AG10803 (cell line): ENCODE measurements at places on chromosomes 12 and 14.

GRCh38 chr14:19878029-19878642 lies 3.2 kb downstream of the OR4K2 start:
- DNase-seq = no peak

- no peak for DNase-seq
These were observed 7.6 kb upstream of the RAD51AP1 start for GRCh38 chr12:4530982-4531586.

DNA sequence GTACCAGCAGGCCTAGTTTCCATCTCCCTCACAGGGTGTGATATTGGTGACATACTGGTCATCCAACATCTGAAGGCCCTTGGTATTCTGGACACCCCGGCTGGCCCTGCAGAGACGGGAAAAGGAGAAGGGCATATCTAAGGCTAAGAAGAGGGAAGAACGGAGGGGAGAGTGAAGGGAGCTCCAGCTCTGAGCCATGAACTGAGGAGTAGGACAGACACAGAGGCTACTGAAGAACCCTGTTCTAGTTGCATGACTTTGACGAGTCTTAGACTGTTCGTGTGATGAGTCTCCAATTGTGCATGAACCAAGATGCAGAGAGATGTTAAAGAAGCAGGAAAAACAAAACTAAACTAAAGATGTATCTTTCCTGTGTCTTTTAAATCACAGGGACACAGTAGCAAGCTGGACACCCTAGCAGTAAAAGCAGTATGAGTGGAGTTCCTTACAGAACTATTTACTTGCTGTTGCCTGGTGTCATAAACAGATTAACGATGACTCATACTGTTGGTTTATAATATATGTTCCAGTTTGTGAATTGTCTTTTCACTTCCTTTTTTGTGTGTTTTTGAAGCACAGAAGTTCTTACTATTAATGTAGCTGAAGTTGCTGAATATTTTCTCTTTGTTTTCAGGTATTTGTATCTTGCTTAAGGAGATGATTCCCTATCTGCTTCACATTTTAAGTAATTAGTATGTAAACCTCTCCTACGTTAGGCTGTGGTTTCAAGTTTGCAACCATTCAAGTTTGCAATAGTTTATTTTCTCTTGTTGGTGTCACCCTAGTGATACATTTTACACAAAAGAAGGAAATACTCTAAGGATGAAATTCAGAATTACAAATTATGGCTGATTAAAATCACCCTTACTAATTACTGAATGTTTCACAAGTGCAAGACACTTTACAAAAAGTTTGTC lies 15.7 kb downstream of the FAR2 start:
- peak; percentile 48 for DNase-seq

GRCh38 chr12:46490635-46491034 lies 118.1 kb upstream of the SLC38A2 start:
- peak; percentile 75 for DNase-seq

DNA sequence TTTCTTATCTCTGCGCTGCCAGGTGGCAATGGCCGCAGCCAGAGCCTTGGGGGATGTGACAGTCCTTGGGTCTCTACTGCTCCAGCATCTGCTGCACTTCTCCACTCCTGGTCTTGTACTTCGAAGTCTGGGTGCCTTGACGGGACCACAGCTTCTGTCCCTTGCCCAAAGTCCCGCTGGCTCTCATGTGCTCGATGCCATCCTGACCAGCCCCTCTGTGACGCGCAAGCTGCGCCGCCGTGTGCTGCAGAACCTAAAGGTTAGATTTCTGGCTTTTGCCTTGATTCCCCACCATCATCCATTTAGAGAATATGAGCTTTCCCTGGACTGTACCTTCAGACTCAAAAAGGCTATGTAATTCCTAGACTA lies 3.8 kb downstream of the CIDEB start:
- DNase-seq = no peak

DNA sequence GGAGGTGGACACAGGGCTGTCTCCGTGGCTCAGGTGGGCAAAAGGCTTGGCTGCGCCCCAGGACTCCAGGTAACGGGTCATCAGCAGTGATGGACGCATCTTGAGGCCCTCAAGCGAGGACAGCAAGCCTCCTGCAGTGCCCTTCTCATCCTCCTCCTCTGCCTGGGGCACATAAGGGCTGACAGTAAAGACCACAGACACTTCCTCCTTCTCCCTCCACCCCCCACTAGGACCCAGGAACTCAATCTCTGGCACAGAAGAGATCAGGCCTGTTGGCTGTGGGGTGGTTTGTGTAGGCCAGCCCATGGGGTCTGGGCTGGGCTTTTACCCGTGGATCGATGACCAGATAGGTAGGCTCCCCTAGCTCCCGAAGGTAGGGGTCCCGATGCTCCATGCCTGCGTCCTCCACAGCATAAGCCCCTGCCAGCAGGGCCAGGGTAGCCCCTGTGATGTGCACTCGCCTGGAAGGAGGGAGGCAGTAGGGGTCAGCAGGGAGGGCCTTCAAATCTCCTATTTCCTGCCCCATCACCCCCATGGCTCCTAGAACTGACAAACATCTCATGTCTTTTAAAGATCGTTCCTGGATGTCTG lies 5.7 kb downstream of the ADCY4 start:
- no peak for DNase-seq

GRCh38 chr12:103623716-103624115 lies 36.6 kb downstream of the STAB2 start:
- no peak for DNase-seq

GRCh38 chr12:116861320-116861719 lies 19.9 kb downstream of the HRK start:
- DNase-seq = peak; percentile 87

- peak; percentile 19 for DNase-seq
These were observed 189.6 kb upstream of the TMEM132C start for GRCh38 chr12:128077211-128077916.

GRCh38 chr14:100102156-100102785 lies 37.0 kb downstream of the EVL start:
- DNase-seq = no peak

GRCh38 chr12:24919346-24920001 lies 29.4 kb downstream of the BCAT1 start:
- DNase-seq = no peak

GRCh38 chr14:101619484-101619883 lies 58.2 kb downstream of the DIO3 start:
- DNase-seq = no peak

- no peak for DNase-seq
These were observed 4.7 kb downstream of the VSIG10 start for GRCh38 chr12:118098911-118099671.

GRCh38 chr12:96093543-96094196 lies 58.3 kb upstream of the LTA4H start:
- DNase-seq = no peak

GRCh38 chr14:34359420-34360117 lies 102.5 kb downstream of the SPTSSA start:
- no peak for DNase-seq

DNA sequence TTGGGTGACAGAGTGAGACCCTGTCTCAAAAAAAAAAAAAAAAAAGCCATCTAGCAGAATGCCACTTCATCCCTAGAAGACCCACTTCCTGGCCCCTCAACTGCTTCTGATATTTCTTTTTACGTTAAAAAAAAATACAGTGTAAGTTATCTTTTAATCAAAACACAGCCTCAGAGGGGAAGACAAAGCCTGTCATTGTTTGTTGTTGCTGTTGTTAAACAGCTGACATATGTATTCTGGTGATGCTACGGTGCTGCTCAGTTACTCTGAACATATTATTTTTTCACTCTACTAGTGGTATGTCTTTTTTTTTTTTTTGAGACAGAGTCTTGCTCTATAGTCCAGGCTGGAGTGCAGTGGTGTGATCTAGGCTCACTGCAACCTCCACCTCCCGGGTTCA lies 75.4 kb downstream of the PAPLN start:
- no peak for DNase-seq

GRCh38 chr14:56709201-56709600 lies 101.1 kb downstream of the OTX2 start:
- DNase-seq = no peak

DNA sequence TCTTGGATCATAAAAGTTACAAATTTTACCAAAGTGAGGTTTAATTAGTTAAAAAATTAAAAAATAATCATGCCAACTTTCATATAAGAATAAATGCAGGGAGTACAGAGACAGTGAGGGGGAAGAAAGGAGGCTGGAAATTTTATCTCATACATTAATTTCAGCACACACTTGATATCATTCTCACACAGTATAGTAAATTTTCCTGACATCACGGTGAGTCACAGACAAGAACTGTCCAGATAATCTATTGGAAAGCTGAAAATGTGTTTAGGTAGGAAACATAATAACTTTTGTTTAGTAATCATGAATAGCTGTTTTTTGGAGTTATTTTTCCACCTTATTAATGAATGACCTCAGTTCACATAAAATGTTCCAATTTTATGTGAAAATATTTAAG lies 1204.8 kb downstream of the GALC start:
- no peak for DNase-seq

- DNase-seq = no peak
These were observed 4.8 kb upstream of the LYZ start for GRCh38 chr12:69343357-69343756.

DNA sequence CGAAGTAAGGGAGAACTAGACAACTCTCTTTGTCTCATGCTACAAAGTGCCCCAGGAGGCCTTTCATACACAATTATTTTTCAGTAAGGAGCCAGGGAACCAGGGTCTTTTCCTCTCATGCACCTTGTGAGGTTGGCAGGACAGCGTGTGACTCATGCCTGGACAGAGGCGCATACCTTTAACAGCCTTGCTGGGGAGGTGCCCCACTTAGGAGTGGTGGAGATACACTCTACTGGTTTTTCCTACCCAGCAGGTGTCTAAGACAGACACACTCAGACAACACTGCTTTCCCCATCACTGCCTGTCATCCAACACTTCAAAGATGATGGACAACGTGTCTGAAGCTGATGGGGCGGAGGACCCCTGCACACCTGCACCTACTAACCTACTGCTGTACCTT lies 49.1 kb downstream of the B4GALNT3 start:
- no peak for DNase-seq

- no peak for DNase-seq
These were observed 550.9 kb downstream of the CCER1 start for GRCh38 chr12:90404071-90404470.

DNA sequence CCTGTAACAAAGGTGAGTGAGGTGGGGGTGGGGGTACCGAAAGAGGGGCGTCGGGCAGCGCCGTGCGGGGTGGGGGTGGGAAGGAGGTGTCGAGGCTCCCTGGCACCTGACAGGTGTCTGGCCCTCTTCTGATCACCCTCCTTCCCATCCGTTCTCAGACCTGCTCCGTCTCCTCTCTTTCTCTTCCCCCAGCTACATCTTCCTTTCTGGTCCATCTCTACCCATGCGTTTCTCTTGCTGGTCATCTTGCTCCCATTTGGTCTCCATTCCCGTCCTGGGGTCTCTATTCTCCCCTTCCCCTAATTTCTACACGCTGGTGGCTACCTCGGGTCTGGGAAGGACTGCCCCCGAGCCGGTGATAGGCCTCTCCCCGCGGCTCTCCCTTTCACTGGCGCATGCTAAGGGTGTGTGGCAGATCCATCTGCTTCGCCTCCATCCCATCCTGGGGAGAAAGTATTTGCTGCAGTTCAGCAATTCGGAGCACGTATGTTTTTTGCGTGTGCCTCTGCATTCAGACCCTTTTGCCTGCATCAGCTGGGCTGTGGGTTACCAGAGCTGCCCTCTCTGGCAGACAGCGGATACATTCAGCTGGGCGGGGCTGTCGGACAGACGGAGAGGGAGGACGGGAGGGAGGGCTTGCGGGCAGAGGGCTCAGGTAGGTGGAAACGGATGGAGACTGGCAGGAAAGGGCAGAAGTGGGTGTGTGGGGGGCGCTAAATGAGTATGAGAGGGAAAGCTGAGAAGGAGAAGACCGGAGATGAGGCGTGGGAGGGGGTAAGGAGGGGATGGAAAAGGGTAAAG lies 730 bp downstream of the CLSTN3 start:
- DNase-seq = peak; percentile 31

DNA sequence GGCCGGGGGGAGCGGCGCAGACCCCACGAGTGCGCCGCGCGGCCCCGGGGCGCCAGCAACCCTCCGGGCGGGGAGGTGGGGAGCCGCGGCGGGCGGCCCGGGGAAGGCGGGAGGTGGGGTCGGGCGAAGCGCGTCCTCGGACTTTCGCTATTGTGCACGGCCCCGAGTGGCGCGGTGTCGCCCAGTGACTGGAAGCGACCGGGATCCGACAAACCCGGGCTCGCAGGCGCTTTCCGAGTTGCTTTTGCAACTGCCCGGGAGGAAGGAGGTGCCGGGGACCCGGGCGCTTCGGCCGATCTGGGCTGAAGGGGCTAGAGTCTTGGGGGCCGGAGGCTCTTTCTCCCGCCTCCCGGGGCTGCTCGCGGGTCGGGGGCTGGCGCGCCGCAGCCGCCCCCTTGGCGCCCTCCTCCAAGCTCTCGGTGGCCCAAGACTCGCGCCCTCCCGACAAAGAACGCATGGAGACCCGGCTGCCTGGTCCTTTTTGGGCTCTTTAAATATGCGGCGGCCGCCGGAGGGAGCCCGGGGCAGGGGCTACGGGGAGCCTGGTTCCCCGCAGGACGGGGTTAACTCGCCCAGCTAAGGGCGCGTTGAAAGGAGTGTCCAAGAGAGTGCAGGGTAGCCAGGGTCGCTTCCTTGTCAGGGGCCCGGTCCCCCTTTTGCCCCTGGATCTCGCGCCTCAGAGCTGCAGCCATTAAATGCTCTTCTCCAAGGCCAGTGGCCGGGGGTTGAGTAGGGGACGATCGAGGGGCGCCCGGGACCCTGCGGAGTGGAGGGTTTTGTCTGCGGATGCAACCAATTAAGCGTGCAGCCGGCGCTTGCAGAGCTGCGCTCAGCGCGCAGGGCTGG lies 1.4 kb downstream of the HMGA2 start:
- no peak for DNase-seq

DNA sequence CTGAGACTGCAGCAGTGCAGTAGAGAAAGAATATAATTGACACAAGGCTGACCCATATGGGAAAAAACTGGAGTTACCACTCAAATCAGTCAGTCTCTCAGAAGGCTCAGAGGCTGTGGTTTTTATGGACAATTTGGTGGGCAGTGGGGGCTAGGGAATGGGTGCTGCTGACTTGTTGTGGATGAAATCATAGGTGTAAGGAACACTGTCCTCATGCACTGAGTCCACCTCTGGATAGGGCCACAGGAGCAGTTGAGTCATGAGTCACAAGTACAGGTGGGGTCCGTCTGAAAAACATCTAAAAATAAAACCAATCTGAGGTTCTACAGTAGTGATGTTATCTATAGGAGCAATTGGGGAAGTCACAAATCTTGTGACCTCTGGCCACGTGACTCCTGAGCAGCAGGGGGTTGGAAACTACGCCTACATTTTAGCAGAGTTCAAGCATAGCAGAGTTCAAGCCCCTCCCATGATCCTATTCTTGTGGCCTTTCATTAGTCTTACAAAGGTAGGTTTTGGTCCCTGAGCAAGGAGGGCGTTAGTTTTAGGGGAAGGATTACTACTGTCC lies 18.1 kb upstream of the SGPP1 start:
- no peak for DNase-seq

GRCh38 chr12:50127546-50127945 lies 15.5 kb downstream of the COX14 start:
- DNase-seq = no peak

DNA sequence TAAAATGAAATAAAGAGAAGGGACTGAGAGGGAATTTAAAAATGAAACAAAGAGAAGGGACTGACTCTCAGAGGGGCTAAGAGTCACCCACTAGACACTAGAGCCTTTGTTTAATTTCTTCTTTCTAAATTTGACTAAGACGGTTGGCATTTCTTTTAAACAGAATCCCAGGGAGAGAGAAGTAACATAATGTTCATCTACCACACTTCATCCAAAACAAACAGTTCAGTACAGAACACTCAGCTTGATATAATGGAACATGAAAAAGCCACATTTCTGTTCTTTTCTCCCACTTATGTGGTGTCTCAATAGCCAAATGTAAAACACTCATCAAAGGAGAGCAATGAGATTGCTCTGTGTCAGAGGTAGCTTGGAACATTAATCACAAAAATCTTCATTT lies 10.1 kb upstream of the NT5DC3 start:
- DNase-seq = no peak

GRCh38 chr14:92616178-92616577 lies 102.6 kb downstream of the RIN3 start:
- DNase-seq = no peak
